ENCODE measurements at places on chromosomes 16 and 17. TPM values are rescaled to one million over a fixed set of nuclear protein-coding genes. Genes with fewer than 3 reads are reported as not detected.

Gene MT1E
- total RNA-seq, result 513 TPM

Gene SLC39A11
- 47.0 TPM for total RNA-seq

Gene PLEKHH3
- total RNA-seq, result 32.2 TPM

Gene KRT40
- total RNA-seq, result 0.29 TPM

Gene CLDN7
- total RNA-seq, result 95.9 TPM

Gene RGS9
- total RNA-seq, result 5.0 TPM

Gene TMIGD1
- not detected for total RNA-seq

Gene MT4
- not detected for total RNA-seq

Gene FBXW10B
- 4.9 TPM for total RNA-seq

- H3K4me1 ChIP-seq, result no peaks in the 10 kb centered on the region
- H3K27ac ChIP-seq, result no peak overlapping the region
- DNase-seq, result no peak
- no peaks in the 10 kb centered on the region for H3K36me3 ChIP-seq
Measured at GRCh38 chr17:46916211-46916610, 6.7 kb upstream of the GOSR2 start.

GRCh38 chr17:57650548-57650947 lies 94.6 kb downstream of the CCDC182 start:
- H3K27me3 ChIP-seq, result no peaks in the 10 kb centered on the region
- no peaks in the 10 kb centered on the region for H3K36me3 ChIP-seq
- no peak overlapping the region for H3K27ac ChIP-seq
- no peak for DNase-seq

GRCh38 chr16:309476-309875 lies 26.5 kb downstream of the PDIA2 start:
- no peaks in the 10 kb centered on the region for H3K4me1 ChIP-seq
- no peak overlapping the region for H3K27ac ChIP-seq
- no peaks in the 10 kb centered on the region for H3K27me3 ChIP-seq
- no peak overlapping the region for H3K4me3 ChIP-seq

DNA sequence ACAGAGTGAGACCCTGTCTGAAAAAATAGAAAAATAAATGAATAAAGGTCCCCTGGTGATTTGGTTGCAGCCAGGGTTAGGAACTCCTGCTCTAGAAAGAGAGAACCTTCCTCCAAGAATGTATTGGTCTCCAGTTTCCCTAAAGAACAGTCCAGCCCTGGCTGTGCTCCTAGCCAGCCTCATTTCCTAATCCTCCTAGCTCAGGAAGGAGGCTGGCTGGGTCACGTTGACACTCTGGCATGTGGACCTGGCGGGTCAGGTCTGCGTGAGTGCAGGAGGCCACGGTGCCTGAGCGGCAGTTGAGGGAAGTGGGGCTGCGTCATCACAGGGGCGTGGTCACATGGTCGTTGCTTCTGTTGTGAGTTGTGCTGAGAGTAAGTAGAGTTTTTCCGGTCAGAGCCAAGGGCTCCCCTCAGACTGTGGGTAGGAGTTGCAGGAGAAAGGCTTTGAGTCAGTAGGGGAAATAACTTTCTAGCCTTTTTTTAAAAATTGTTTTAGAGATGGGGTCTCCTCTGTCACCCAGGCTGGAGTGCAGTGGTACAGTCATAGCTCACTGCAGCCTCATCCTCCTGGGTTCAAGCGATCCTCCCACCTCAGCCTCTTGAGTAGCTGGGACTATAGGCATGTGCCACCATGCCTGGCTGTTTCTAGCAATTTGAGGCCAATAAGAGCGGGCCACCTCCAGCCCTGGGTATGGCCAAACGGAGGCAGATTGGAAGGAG lies 194.0 kb upstream of the CIBAR2 start:
- peak; percentile 90 for DNase-seq
- H3K4me1 ChIP-seq, result peaks cover 10% of the 10 kb centered on the region
- H3K4me3 ChIP-seq, result no peak overlapping the region
- no peaks in the 10 kb centered on the region for H3K27me3 ChIP-seq
- peak overlapping the region; percentile 71 for H3K27ac ChIP-seq
- no peaks in the 10 kb centered on the region for H3K36me3 ChIP-seq

Measured in breast epithelium (tissue), 4 donors.